ENCODE measurements at places on chromosomes 5 and 9.

DNA sequence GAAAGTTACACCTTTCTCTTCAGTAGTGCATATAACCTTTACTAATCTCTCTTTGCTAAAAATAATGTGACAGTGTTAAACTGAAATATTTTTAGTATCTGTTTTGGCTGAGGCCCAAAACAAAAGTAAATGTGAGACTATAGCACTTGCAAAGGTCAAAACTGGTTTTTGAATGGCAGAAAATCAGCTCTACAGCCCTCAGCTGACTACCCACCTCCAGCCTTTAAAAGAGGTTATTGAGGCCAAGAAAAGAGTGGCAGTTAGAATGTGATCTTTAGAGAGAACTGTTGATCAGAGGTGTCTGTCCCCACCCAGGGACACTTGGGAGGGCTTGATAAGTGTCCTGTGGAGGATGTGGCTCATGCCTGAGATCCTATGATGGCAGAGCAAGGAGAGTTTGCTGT lies 30.9 kb downstream of the PRKACG start:
- no peak for DNase-seq

GRCh38 chr5:33781286-33781685 lies 110.5 kb downstream of the ADAMTS12 start:
- no peak for DNase-seq

DNA sequence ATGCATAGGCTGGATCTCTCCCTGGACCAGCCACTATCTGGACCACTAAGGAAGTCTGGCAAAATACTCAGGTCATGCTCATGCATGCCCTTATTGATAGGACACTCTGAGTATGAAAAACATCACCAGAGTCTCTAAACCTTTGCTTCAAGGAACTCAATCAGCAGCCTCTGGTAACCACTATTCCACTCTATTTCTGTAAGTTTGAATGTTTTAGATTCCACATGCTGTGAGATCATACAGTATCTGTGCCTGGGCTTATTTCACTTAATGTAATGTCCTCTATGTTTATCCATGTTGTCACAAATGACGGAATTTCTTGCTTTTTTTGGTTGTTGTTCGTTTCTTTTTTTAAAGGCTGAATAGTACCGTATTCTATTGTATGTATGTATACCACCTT lies 68.3 kb downstream of the TARS1 start:
- no peak for DNase-seq

GRCh38 chr9:126490871-126491567 lies 122.7 kb upstream of the LMX1B start:
- peak; percentile 39 for DNase-seq

DNA sequence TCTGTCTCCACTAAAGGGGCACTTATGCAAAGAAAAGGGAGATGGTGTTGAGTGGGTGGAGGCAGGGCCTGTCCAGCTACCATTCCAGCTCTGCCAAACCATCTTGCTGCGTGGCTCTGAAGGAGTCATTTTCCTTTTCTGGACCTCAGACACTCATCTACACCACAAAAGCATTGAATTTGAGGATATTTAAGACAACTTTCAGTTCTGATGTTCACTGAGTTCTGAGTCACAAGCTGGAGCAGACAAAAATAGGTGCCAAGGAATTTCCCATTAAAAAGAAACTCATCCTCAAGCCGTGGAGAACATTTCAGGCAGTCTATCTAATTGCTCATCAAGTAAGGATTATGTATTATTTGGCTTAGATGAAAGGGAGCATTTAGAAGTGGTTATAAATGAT lies 195.0 kb upstream of the TBC1D2 start:
- no peak for DNase-seq

DNA sequence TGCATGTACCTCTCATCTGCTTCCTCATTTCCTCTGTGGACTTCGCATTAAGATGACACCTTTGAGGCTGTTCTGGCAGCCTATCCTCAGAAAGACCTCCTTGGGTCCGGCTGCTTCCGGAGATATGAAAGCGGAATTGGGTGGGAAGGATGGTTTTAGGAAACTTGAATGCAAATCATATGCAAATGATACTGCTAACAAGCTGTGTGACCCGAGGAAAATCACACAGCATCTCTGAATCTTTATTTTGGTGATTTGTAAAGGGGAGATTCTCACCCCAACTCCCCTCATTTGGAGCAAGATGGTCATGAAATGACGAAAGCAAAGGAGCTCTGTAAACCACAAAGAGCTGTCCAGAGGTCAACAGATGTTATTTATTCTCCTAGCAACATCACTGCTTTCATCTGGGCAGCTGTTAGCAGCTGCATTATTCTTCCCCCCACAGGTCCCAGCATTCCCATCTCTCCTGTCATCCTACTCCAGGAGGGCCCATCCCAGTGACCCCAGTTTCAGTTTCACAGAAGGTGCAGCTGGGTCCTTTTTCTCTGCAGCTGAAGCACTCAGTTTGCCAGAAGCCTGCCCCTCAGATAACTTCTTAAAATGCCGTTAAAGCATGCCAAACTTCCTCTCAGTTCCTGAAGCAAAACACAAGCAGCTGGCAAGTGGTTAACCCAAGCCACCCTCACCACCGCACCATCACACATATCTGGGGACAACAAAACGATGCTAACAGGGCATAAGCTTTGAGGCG lies 269.5 kb downstream of the SEC61B start:
- DNase-seq = no peak

DNA sequence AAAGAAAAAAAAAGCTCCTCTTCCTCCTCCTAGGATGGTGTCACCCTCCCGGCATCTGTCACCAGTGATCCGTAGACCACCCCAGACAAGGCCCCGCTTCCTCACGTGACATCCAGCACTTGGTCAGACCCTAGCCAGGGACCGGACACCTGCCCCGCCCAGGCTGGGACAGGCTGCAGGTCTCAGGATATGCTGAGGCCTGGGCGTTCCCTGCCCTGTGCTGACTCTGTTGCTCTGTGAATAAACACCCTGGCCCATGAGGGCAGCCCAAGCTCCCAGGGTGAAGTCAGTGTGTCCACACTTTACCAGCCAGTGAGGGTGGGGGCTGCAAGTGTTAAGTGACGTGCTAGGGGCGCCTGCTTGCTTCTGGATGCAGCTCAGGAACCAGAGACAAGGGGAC lies 5.6 kb downstream of the EDF1 start:
- no peak for DNase-seq

DNA sequence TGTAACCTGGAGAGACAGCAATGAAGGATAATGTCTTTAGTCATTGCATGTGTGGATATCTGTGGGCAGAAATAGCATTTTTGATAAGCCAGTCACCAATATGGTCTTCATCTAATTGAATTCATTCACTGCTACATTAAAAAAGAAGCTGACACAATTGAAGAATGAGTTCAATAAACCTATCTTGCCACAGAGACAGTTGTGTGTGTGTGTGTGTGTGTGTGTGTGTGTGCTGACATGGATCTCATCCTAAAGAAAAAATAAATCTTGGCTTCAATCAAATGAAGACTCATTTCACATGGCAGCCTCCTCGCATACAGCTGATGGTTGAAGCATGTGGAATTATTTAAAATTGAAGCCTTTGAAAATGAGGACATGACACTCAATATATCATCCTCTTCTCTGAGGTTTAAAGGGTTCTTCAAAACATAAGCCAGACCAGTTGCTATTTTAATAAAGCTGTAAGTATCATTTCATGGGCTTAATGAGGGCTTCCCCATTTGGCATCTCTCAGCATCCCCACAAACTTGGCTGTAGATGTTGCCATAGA lies 118.5 kb upstream of the PTPN3 start:
- no peak for DNase-seq

GRCh38 chr9:2425676-2426075 lies 195.9 kb upstream of the VLDLR start:
- no peak for DNase-seq

DNA sequence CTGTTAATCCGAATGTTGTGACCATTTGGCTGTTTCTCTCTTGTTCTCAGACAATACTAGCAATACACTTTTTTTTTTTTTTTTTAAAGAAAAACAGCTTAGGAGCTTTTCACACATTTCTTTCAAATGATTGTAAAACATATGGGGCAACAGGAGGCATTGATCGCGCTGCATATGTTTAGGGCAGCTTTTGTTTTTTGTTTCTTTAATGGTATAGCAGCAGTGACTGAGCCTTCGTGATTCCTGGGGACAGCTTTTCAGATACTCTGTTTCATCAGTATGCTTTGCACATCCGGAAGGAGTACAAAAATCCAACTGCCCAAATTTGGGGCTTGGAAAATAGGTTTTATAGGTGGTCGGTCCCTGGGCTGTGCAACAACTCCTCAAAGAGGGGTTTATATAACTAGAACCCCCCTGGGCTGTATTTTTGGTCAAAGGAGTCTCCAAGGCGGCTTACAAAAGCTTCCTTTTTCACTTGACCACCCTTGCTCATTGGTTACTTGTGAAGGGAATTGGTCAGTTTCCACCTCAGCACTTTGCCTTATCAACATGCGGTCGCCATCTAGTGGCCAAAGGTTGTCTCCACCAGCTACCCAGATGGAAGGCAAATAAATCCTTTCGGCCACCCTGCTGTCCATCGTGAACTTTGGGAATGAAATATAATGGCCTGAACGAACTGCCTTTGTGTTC lies 91.8 kb downstream of the PDE6A start:
- peak; percentile 71 for DNase-seq

GRCh38 chr9:121997791-121998190 lies 95.3 kb downstream of the TTLL11 start:
- no peak for DNase-seq

- DNase-seq = no peak
Measured at GRCh38 chr5:53418826-53419658, 61.4 kb upstream of the FST start.

GRCh38 chr9:96654450-96655197 lies 493 bp downstream of the PRXL2C start:
- DNase-seq = peak; percentile 97

- no peak for DNase-seq
Measured at GRCh38 chr9:113709721-113710120, 166.4 kb upstream of the ZNF618 start.

GRCh38 chr5:160520609-160521391 lies 99.1 kb downstream of the PTTG1 start:
- DNase-seq = no peak

DNA sequence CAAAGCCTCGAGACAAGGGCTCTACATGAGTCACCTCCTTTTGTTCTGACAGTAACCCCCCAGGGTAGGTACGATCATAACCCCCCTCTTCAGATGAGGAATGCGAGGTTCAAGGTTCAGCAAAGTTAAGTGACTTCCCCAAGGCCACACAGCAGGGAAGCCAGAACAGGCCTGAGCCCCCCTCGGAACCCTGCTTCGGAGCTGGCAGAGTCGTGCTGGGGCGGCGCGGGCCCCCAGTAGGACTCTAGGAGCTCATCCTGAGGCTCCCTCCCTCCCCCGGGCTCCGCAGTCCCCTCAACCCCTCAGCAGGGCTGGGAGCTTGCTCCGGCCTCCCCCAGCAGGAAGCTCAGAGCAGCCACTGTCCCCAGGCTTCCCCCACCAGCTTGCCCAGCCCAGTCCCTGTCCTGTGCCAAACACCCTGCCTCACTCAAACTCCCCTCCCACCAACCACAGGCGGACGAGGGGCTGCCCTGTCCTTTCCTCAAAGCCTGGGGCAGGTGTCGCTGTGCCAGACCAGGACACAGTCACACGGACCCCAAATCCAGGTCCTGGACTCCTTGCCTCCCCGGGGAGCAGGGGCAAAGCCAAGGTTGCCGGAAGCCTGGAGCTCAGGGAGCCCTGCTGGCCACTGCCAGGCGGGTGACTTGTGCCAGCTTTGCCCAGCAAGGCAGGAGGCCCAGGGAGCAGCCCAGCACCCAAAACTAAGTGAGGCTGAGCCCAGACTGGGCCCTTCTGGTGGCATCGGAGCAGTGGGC lies 5.1 kb downstream of the AGPAT2 start:
- DNase-seq = no peak

GRCh38 chr5:156093024-156093423 lies 233.9 kb upstream of the SGCD start:
- DNase-seq = no peak

- no peak for DNase-seq
Measured at GRCh38 chr5:88093765-88094164, 174.9 kb downstream of the TMEM161B start.

DNA sequence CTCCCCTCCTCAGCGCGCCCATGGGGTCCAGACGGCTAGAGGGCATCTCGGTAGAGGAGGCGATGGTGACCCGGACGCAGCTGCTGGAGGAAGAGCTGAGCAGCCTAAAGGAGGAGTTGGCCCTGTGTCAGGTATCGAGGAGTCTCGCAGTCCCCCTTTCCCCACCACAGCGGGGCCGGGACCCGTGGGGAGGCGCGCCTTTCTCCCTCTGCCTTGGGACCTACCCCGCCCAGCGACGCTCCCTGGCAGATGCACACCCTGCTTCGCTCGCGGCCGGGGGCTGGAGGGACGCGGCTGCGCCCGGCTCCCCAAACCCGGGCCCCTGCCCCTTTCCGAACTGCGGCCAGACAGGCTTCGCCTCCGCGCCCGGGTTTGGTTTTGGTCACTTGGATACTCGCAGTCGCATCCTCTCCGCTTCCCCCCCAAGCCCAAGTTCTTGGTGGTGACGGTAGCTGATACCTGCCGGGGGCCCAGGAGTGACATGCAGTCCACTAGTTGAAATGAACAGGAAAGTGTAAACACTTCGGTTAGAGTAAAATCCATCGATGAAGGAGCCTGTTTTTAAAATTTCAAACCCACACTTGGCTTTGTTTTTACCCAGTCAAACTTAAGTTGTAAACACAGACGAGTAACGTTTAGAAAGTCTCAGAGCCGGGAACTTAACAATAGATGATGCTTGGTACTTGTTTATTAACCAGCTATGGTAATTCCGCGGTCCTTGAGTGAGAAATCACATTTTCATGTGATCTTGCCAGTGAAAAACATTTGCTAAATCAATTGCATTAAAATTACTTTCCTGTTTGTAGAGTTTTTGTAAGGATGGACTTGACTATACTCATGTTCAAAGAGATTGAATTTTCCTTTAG lies 688 bp downstream of the CNTLN start:
- peak; percentile 16 for DNase-seq

GRCh38 chr5:71932655-71933338 lies 174.5 kb upstream of the MAP1B start:
- DNase-seq = no peak

- no peak for DNase-seq
Measured at GRCh38 chr9:72807765-72808445, 144.9 kb downstream of the ALDH1A1 start.

- no peak for DNase-seq
Measured at GRCh38 chr9:72597601-72598000, 76.2 kb downstream of the TMC1 start.

GRCh38 chr9:76441551-76442322 lies 17.2 kb upstream of the GCNT1 start:
- no peak for DNase-seq

DNA sequence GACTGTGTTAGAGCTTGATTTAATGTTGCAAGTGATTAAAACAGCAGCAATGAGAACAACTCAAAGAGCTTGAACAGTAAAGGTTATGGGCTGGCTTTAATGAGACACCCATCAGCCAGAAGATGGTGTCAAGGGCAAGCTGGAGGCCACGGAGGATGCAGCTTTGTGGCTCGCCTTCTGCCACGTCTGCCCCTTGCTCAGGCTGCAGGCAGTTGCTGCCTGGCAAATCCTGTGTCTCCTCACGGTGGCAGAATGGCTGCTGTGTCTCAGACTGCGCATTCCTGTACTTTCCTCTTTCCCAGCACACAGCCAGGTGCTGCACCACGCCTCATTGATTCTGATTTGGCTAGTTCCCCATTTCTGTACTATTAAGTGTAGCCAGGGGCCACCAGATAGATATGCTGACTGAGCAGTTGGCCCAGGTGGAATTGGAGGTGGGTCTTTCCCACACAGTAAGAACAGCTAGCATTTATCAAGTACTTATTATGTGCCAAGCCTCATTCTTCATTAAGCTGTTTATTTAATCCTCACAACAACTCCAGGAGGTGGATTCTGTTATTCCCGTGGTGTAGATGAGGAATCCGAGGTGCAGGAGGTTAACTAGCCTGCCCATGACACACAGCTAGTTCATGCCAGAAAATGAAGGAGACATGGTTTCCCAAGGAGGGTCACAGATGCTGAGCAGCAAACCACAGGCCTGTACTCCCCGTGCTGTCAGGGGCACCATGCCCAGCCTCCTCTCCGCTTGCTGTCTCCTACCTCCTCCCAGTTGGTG lies 3.5 kb downstream of the NXNL2 start:
- DNase-seq = no peak

All from inflammatory macrophage treated with lipopolysaccharide for 1 hour (primary cell).